ENCODE measurements at places on chromosomes 13 and 19.

GRCh38 chr19:504616-505015, 2.7 kb upstream of the TPGS1 start:
- DNase-seq = no peak

DNA sequence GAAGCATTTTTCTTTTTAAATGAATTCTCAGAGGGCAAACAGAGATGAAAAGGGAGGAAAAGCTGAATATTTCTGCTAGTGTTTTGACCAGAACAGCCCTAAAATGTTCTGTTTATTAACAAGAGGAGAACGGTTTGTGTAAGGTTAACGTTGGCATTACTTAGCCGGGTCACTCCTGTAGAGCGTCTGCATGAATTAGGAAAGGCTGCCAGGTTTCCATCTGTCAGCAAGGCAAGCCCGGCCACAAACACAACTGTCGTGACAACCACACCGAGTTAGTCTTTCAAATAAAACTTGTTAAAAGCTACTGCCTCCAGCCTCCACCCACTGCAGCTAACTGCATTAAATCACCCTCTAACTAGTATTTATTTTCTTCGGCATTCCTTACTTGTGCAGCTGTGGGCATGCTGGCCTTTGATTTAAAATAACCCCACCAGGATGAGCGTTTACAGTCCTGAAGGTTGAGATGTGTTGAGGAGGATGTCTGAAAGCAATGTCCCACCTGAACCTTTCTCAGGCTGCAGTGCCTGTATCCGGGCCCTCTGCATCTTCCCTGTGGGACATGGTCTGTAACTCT, 527.9 kb downstream of the FGF9 start:
- DNase-seq = no peak

DNA sequence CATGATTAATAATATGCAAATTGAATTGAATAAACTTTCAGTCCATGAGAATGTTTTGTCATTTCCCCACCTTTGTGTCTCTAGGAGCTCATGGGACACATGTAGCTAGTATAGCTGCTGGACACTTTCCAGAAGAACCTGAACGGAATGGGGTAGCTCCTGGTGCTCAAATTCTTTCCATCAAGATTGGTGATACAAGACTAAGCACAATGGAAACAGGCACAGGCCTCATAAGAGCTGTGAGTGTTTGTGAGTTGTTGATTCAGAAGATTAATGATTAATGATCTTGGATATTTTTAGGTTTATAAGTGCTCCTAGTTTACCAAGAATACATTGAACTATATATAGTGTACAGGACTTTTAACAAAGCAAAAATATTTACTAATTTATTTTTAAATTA, 30.1 kb downstream of the TPP2 start:
- no peak for DNase-seq

- no peak for DNase-seq
Measured at GRCh38 chr13:112721198-112722104, 31.6 kb downstream of the ATP11A start.

- no peak for DNase-seq
Measured at GRCh38 chr19:57348136-57348535, 2.9 kb upstream of the ZNF304 start.

GRCh38 chr19:47699360-47699917, 13.8 kb upstream of the EHD2 start:
- DNase-seq = peak; percentile 50

All from stimulated activated CD4-positive, alpha-beta T cell treated with anti-CD3 and anti-CD28 coated beads, Interleukin-1b, Interleukin-23, amount 100 ng/mL, for 48 hours (primary cell).